ENCODE measurements at places on chromosomes 2 and 18.

- no peak for DNase-seq
Measured at GRCh38 chr2:151996243-151997003, 102.4 kb downstream of the CACNB4 start.

DNA sequence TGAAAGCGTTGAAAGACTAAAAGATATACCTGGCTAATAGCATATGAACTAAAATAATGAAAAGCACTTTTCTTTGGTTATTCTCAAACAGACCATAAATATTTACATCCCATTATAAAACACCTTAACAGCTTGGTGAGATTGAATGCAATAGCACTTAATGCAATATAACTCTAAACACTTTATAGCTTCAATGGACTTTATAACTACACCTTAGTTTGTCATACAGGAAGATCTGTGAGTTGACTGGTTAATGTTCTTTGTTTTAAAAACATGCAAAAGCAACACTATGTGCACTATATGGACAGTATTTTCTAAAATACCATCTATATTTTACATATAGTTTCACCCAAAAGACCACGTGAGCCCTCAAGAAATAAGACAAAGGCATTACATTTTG, 353.3 kb upstream of the ACVR2A start:
- DNase-seq, result no peak

GRCh38 chr2:17084877-17085276, 419.2 kb upstream of the CYRIA start:
- no peak for DNase-seq

DNA sequence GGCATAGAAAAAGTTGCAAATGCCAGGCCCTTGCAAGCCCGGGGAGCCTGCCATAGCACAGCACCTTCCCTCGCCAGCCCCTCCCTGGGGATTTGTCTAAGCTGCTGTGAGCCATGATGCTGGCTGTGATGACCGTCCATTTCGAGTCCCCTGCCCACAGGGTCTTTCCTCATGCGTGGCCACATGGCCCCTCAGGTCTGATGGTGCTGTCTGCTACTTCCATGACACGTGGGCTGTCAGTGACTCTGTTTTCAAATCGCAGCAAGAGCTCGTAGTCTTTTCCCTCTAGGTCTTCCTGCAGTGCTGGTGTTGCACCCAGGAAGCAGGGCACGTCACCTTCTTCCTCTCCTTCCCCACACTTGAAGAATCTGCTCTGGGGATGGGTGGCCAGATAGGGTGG, 15.5 kb upstream of the GNAL start:
- no peak for DNase-seq

DNA sequence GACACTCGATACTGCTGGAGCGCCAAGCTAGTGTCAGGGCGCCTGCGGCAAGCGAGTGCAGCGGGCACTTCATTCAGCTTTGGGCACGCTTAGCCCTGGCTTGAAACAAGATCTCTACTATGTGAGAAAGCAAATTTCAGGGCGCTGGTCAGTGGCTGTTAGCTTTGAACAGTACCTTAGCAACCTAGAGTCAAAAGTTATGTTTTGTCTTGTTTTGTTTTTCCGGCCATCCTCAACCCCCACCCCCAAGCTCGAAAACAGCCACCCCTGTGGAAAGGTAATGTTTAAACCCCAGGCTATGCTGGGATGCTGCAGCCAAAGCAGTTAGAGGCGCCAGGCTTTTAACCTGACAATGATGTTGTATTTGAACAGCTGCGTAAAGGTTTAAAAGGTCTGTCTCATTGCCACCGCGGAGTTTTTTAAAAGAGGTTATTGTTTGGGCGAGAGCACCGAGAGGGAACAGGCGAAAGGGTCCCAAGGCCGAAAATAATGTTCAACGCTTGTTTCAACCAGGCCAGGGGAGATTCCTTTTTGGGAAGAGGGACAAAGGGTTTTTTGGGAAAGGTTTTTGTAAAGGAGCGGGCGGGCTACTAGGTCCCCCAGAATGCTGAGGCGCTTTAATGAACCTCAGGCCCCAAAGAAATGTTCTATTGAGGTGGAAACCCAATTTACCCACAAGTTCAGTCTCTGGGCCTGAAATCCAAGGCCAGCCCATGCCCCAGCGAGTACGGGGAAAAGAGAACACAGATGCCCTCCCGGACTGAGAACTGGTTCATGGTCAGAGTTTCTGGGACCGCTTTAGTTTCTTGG, 2.3 kb upstream of the HOXD10 start:
- DNase-seq, result no peak

DNA sequence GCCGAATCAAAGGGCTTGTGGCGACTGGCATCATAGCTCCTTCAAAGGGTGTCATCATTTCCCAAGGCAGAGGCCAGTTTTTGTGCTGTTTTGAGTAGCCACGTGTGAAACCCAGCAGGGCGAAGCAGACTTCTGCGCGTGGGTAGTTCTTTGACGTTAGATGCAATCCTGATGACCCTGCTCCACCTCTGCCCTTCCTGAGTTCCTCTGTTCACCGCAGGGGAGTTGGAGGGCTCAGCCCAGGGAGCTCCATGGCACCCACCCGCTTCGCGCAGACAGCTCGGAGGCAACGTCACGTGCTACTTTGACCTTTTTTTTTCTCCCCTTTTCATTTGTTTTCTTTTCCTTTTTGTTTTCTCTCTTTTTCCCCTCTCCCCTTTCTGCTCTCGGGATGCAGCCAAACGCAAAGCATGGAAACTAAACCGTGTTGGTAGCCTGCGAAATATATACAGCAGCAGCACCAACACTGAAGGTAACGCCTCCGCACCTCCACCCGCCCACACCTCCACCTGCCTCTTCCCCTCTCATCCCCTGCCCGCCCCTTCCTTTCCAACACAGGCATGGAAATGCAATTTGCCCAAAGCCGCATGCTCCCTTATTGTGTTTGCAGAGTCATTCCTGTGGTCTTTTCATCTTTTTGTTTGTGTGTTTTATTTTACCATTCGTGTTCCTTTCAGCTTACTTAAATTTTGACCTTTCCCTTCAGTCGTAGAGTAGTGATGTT, 153.6 kb downstream of the GBX2 start:
- no peak for DNase-seq

- no peak for DNase-seq
Measured at GRCh38 chr2:26848336-26849055, 564 bp downstream of the DPYSL5 start.

GRCh38 chr2:164430166-164430783, 191.0 kb downstream of the GRB14 start:
- DNase-seq, result no peak

GRCh38 chr2:180021850-180022249, 14.8 kb upstream of the CWC22 start:
- no peak for DNase-seq

GRCh38 chr2:40072442-40073232, 293.6 kb upstream of the THUMPD2 start:
- no peak for DNase-seq

DNA sequence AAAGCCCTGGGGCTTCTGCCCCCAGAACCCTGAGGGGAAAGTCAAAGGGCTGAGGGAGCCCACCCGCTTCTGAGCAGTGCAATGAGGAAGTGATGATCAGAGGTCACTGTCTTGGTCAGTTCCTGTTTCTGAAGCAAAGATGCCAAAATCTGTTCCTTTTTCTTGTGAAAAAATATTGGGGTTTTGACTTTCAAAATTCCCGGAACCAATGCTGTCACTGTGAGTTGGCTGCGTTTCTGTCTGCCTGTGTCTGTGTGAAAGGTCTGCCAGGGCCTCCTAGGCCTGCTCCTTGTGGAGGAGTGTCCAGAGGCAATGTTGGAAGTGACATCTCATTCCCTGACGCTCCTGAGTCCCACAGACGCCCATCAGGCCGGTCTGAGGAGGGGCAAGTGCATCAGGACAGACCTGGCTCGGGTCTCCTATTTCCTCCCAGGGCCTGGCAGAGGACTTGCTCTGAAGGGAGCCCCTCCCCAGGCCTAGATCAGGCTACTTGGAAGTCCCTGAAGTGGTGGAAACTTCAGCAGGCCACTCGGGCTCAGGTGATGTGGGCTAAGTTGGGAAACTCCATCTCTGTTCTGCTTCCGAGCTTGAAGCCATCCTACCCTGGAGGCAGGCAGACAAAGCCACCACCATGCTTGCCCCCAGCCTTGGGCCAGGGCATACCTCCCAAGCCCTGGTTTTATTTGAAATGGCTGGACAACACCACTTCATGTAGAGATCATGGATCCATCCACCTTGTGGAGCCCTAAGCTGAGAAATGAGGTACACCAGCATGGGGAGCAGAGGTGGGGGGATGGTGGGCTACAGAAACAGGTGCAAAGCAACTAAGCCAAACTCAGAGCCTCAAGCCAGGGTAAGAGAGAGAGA, 51.0 kb downstream of the PKDCC start:
- no peak for DNase-seq

- DNase-seq, result no peak
Measured at GRCh38 chr2:236644502-236644911, 74.9 kb downstream of the ACKR3 start.

GRCh38 chr2:191901031-191901430, 54.1 kb upstream of the CAVIN2 start:
- DNase-seq, result no peak

DNA sequence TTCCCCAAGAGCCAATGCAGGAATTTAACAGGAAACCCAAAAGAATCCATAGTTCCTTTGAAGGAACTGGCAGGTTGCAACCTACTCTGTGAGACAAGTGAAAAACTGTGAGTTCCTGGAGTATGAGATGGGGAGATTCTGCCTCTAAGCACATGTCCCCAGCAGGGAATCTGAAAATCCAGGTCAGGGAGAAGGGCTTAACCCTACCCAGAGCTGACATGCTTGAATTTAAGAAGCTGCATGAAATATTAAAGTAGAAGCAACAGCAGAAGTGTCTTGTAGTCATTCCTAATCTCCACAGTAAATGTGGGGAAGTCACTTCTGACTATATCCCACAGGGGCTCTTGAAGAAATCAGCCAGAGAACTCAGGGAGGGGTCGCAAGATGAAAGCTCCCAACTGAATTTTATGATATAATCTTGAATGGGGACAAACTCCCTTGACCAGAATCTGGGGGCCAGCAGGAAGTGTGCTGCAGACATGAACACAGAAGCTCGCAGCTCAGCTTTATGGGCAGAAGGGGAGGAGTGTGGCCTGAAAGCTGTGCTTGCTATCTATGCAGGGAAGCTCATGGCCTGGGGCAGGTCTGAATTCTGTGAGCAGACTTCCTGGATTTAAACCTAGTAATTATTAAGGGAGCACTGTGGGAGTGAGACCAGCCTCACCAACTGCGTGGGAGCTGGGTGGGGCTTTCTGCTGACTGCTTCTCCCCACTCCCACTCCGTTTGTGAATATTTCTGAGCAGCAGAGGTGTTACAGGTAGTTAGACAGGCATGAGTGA, 184.1 kb upstream of the KYNU start:
- no peak for DNase-seq

DNA sequence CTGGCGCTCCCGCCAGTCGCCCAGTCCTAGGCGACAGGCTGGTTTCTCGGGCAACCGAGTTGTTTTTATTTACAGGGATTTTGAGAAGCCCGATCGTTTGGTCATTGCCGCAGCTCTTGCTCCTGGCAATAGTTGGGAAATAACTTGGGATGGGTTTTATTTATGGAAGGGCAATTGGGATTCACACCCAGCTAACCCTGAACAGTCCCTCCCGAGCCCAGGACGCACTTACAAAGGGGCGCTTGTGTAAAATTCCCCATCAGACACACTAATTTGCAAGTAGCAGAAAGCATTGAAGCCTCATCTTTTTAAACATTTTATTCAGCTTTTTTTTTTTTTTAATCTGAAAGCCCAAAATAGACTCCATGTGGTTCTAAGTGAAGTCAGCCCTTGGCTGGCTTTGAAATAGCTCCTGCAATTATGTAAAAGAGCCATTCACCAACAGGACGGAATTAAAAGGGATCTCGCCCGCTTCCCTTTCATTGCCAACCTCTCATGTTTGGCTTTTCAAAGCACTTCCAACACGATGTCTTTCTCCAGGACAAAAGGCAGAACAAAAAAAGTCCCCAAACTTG, 3.6 kb upstream of the GBX2 start:
- DNase-seq, result no peak

- no peak for DNase-seq
Measured at GRCh38 chr2:33929467-33929866, 330.4 kb upstream of the FAM98A start.

- DNase-seq, result no peak
Measured at GRCh38 chr2:42047488-42048298, at the start of gene PKDCC. Gene PKDCC, plus strand, starts transcription at chr2:42048021. Its CDS starts 179 bp downstream, at chr2:42048200.

- DNase-seq, result no peak
Measured at GRCh38 chr2:53473236-53473635, 294.4 kb upstream of the CHAC2 start.

DNA sequence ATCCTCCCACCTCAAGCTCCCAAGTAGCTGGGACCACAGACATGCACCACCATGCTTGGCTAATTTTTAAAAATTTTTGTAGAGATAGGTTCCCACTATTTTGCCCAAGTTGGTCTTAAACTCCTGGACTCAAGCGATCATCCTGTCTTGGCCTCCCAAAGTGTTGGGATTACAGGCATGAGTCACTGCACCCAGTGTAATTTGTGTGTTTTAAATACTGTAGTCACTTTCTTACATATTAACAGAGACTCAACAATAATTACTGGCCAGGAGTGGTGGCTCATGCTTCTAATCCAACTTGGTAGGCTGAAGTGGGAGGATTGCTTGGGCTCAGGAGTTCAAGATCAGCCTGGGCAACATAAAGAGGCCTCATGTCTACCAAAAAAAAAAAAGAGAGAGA, 293.0 kb downstream of the RDH14 start:
- DNase-seq, result no peak

- no peak for DNase-seq
Measured at GRCh38 chr2:107548216-107548615, 278.5 kb upstream of the RGPD4 start.

DNA sequence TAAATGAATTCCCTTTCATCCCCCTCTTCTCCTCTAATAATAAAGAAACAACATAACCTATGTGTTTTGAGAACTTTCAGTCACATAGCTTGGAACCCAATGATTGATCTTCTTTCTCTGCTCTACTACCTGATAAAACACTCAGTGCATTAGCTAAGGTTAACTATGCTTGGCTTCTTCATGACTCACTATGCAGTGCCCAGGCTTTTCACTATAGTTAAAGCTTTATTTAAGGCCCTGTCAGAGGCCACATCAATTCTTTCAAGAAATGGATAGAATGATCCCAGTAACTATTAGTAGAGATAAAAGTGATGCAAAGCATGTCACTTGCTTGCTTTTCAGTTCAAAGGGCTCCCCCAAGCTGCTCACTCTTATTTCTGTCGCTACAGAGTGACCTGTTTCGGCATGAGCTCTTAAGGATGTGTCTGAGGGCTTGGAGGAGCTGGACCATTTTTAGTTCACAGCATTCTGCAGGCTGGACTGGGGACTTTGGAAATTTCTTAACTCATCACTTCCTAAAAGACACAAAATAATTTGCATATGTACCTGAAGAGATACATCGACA, 384.0 kb downstream of the LRRTM1 start:
- no peak for DNase-seq

- no peak for DNase-seq
Measured at GRCh38 chr18:27412556-27412955, 227.4 kb upstream of the CHST9 start.

DNA sequence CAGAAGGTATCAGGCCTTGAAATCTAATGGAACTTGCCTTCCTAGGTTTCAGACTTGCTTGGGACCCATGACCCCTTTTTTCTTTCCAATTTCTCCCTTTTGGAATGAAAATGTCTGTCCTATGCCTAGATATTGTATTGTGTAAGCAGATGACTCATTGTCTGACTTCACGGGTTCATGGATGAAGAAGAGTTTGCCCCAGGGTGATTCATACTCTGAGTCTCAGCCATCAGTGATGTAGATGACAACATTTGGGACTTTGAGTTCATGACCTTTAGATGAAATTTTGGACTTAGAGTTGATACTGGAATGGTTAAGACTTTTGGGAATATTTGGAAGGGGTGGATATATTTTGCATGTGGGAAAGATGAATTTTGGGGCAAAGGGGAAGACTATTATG, 11.2 kb upstream of the SCYGR5 start:
- DNase-seq, result no peak

All from cortex of kidney (tissue), 1 donor.